Stimulated activated CD4-positive, alpha-beta T cell treated with anti-CD3 and anti-CD28 coated beads, TNF-alpha, amount 100 ng/mL, for 48 hours (primary cell): ENCODE measurements at places on chromosomes 2 and 18.

DNA sequence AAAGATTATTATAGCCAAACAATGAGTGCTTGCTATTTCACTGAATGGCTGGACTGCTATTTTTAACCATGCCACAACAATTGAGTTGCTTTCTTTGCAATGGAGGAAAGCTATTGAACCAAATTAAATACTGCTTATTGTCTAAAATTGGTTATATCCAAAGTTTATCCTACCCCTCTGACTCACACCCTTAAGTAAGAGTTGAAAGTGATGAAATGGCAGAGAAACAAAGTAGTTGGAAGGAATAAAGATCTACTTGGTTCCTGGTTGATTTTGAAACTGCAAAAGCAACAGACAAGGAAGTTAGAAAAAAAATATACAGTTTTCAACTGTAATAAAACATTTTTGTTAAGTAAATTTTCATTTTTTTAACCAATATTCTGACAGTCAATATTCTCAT lies 47.5 kb downstream of the EML4 start:
- no peak for DNase-seq

- no peak for DNase-seq
Observed at GRCh38 chr18:80198994-80199748, 48.1 kb downstream of the PARD6G start.

GRCh38 chr18:57094175-57094574 lies 52.7 kb upstream of the BOD1L2 start:
- no peak for DNase-seq

DNA sequence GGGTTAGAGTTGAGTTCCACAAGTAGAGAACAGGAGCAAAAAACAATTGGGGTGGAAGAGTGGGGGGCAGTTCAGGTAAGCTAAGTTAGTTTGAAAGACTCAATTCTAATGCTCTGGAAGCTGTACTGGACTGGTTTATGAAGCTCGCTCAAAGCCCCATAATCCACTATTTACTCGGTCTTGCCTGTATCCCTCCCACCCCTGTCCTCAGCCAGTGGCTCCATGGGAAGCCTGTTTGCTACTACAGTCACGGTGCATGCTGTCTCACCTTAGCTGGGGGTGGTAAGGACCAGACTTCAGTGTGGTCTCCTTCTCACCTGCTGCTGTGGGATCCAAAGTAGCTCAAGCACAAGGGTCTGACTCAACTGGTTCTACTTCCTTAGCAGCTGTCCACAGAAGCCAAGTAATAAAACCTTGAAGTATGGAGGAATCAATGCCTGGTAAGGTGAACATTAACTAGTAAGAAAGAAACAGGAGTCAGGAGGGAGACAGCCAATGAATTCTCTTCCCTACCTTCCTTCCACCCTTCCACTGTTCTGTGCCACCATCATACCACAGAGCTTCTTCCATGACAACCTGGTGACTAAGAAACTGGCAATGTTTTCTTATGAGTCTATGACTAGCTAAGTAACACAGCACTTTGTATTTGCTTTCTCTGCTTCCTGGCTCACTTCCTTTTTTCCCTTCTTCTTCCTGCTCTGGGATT lies 230.8 kb downstream of the SRBD1 start:
- no peak for DNase-seq

DNA sequence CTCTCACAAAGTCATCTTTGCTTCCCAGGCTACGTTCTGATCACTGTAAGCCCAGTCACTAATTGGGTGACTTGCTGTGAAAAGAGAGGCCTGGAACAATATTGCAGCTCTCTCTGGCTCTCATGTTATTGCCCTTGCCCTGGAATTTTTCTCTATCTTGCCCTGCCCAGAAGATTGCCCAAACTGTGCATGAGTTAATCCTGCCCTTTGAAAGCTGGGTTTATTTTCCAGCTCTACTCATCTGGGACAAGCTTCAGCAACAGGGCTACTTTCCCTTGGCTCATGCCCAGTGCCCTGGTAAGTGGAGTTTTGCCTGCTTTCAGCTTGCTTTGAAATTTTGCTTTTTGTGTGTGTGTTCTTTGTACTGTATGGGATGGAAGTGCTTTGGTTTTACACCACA lies 6.9 kb upstream of the EHBP1 start:
- DNase-seq: no peak

DNA sequence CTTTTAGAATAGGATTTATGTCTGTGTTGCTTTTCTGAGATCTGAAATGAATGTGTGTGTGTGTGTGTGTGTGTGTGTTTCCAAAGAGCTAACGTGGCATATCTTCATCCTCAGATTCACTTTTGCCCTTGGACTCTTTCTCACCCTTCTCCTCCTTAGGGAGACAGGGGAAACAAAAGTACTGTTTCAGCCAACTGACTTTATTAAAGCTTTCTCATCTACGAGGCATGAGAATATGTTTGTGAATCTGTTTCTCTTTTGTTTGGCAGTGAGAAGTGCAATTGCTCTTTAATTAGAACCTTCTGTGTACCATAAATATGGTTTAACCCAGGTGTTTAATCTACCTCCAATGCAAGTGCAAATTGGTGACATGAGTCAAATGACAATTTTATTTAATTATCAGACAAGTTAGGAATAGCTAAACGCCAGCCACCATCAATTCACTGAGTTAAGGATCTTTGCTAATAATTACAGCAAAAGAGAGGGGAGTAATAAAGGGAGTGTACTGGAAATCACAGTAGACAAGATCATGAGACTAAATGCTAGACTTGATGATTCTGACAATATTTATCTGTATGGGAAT lies 186.4 kb upstream of the COL3A1 start:
- no peak for DNase-seq

- no peak for DNase-seq
Observed at GRCh38 chr2:222656526-222657446, 894 bp upstream of the FARSB start.

GRCh38 chr2:197514754-197515153 lies 1.1 kb upstream of the MOB4 start:
- no peak for DNase-seq

GRCh38 chr18:59730896-59731295 lies 33.7 kb upstream of the CCBE1 start:
- no peak for DNase-seq

DNA sequence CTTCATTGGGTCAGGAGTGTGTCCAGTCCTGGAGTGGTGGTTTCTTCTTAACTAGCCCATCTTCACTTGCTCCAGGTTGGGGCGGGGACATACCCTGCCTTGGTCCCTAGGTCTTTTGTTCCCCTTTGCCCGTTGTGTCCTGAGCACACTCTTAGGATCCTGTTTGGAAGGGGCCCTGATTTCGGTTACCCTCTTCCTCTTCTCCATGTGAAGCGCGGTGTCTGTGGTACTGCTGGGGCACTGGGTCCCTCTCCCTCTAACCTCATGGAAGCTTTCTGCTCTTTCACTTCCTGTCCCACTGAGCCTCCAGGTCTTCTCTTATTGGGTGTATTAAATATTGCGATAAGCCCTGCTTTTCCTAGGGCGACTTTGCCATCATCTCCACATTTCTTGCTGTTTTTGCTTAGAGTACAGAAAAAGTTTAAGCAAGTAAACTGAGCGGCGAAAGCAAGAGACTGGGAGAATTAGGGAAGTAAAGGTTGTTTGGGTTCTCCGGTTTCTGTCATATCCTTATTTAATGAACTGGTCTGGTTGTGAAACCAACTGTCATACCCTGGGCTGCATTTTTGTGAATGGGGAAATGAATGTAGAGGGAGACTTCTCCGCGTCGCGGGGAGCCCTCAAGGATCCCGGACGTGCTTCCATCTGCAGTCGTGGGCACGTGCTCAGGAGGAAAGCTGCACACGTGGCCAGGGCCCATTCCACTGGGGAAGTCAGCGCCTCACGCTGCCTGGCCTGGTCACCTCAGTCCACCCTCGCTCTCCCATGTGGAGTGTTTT lies 73.8 kb upstream of the B3GNT7 start:
- DNase-seq: no peak

- DNase-seq: no peak
Observed at GRCh38 chr2:20931346-20931745, 108.4 kb upstream of the LDAH start.

DNA sequence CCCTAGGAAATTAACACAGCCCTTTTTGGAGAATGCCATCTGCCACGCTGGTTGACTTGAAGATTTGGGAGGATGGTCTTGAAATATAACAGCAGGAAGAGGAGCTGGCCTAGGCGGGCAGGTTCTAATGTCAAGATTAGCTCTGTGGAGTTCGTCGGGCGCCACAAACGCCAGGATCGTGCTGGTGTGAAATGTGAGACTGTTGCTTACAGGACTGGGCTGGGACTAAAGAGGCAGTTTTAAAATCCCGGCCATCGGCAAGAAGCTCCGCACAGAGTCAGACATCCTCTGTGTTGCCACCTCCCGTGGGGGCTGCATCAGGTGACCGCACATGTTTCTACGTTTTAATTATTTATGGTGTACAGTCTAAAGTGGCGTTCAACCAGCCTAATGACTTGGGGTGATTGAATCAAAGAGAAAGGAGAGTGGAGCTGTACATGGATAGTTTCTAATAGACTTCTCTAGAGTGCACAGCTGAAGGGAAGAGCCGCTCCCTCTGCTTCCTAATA lies 99.4 kb upstream of the BCL11A start:
- no peak for DNase-seq

DNA sequence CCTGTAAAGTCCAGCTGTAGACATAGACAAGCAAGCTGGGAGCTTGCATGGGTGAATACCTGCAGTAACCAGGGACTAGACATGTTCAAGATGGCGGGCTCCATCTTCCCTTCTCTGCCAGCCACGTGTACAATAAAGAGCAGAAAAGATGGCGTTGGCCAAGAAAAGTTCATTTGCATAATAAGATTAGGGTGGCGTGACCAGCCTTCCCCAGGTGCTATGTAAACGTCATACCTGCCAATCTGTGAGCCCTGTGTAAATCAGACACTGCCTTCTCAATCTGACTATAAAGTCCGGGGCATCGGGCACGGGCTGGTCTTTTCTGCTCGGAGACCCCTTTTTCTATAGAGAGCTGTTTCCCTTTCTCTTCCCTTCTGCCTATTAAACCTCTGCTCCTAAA lies 101.6 kb upstream of the XPO1 start:
- DNase-seq: no peak

GRCh38 chr2:216084547-216084946 lies 2.8 kb downstream of the TMEM169 start:
- DNase-seq: no peak
